Foreskin keratinocyte (primary cell): ENCODE measurements at places on chromosomes 6 and 20. TPM values are rescaled to one million over a fixed set of nuclear protein-coding genes. Genes with fewer than 3 reads are reported as not detected.

Gene LGSN
- total RNA-seq, result not detected in 2 replicates

Gene BHLHE23
- not detected in 2 replicates for total RNA-seq

Gene LCA5
- total RNA-seq, result 1.9 and 2.4 TPM in 2 replicates

Gene C4B
- 1.5 and 1.7 TPM in 2 replicates for total RNA-seq

Gene NECAB3
- total RNA-seq, result 6.3 and 7.3 TPM in 2 replicates

Gene LPIN3
- total RNA-seq, result 14.6 and 16.9 TPM in 2 replicates

Gene BTN2A1
- 9.9 and 10.0 TPM in 2 replicates for total RNA-seq

Gene PNLDC1
- total RNA-seq, result 0.07 and 0.75 TPM in 2 replicates

Gene CCN5
- total RNA-seq, result not detected in 2 replicates
